ENCODE measurements at places on chromosomes 3 and 15.

- DNase-seq: no peak
Observed at GRCh38 chr3:126435456-126436315, 40.0 kb downstream of the ZXDC start.

- no peak for DNase-seq
Observed at GRCh38 chr3:134850761-134851160, 55.7 kb downstream of the EPHB1 start.

- DNase-seq: no peak
Observed at GRCh38 chr3:31543375-31543774, 10.7 kb downstream of the STT3B start.

- DNase-seq: no peak
Observed at GRCh38 chr3:104526901-104527401, 839.8 kb upstream of the ALCAM start.

DNA sequence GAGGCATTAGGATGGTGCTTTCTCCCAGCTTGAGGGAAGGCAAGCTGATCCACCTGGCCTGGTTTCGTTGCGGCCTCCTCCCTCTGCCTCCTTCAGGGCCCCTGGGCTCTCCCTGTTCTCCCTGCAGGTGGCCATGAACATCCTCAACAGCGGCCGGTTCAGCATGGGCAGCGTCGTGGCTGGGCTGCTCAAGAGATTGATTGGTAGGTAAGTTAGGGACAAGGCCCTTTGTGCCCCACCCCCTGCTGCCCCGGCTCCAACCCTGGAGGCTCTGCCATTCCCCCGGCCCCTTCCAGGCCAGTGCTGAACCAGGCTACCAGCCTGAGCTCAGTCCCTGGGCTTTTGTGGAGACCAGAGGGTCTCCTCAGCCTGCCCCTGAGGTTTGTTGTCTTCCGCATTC is 23.0 kb downstream of the ACAD9 start:
- DNase-seq: no peak

- no peak for DNase-seq
Observed at GRCh38 chr3:22971497-22971896, 231.6 kb upstream of the UBE2E2 start.

- DNase-seq: no peak
Observed at GRCh38 chr15:98650417-98651035, 2.2 kb downstream of the IGF1R start.

DNA sequence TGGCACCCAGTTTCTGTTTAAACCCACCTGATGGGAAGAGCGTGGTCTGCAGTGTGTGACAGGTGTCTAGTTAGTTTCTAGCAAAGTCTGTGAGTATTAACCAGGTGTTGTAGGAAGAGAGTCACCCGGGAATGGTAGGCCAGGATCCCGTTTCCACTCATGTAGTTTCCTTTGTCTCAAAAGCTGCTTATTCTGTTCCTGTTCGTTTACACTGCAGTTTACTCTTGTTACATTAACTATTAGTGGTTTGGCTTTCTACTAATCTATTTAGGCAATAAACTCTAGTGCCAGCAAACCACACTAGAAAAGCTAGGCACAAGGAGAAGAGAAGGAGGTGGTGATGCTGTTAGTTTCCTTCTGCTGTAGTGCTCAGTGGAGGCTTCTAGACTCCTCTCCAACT is 32.7 kb downstream of the WDR76 start:
- DNase-seq: no peak

- no peak for DNase-seq
Observed at GRCh38 chr3:170102431-170102830, 64.6 kb downstream of the GPR160 start.

DNA sequence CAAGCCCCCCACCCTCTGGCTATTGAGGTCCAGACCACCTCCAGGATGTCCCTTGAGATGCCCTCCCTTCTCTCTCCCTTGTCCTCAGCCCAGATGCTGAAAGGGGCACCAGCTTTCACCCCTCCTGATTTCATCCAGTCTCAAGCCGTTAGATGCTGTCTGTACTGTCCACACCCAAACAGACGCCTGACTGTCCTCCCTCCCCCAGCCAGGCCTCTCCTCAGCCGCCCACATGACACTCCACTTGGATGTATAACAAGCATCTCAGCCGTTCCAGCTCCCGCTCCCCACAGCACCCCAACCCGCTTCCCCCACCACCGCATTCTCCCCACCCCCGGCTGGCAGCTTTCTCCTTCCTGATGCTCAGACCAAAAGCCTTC is 25.0 kb upstream of the CYP11A1 start:
- DNase-seq: no peak

GRCh38 chr3:179558742-179559364 is 3.9 kb upstream of the ACTL6A start:
- peak; percentile 73 for DNase-seq

DNA sequence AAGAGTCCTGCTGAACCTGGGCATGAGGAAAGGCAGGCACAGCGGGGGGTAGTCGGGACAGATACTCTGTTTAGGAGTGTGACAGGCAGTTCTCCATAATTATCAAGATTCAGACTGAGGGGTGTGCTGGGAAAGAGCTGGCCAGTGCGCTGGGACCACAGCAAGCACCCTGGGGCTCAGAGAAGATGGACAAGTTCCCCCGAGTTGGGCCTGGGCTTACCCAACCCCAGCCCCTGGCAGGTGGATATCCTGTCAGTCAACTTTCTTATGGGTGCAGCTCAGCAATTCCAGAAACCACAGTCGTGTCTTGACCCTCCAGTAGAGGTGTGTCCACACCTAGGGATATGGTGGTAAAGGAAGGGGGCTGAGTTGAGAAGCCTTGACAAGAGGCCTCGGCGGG is 49.2 kb upstream of the PRR20G start:
- DNase-seq: no peak

DNA sequence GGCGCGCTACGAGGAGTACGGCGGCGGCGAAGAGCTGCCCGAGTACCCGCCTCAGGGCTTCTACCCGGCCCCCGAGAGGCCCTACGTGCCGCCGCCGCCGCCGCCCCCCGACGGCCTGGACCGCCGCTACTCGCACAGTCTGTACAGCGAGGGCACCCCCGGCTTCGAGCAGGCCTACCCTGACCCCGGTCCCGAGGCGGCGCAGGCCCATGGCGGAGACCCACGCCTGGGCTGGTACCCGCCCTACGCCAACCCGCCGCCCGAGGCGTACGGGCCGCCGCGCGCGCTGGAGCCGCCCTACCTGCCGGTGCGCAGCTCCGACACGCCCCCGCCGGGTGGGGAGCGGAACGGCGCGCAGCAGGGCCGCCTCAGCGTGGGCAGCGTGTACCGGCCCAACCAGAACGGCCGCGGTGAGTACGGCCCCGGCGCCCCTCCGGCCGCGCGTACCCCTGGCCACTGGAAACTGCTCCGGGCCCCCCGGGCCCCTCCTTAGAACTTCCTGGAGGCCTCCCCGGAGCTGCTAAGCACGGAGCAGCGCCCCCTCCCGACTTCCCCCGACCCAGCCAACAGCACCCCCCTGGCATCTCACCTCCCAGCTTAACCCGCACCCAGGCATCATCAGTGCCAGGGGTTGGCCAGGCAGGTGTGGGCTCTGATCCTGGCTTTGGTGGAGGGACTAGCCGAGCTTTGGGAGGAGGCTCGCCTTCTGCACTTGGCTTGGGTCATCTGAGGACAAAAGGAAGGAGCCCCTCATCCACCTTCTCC is 1.4 kb downstream of the LOXL1 start:
- DNase-seq: peak; percentile 74

GRCh38 chr3:3353153-3353552 is 173.7 kb upstream of the CRBN start:
- DNase-seq: no peak

GRCh38 chr3:141373768-141374526 is 5.6 kb downstream of the ZBTB38 start:
- no peak for DNase-seq

GRCh38 chr15:68548364-68548763 is 30.4 kb upstream of the CORO2B start:
- no peak for DNase-seq

GRCh38 chr3:128548021-128548420 is 55.0 kb upstream of the GATA2 start:
- DNase-seq: no peak

DNA sequence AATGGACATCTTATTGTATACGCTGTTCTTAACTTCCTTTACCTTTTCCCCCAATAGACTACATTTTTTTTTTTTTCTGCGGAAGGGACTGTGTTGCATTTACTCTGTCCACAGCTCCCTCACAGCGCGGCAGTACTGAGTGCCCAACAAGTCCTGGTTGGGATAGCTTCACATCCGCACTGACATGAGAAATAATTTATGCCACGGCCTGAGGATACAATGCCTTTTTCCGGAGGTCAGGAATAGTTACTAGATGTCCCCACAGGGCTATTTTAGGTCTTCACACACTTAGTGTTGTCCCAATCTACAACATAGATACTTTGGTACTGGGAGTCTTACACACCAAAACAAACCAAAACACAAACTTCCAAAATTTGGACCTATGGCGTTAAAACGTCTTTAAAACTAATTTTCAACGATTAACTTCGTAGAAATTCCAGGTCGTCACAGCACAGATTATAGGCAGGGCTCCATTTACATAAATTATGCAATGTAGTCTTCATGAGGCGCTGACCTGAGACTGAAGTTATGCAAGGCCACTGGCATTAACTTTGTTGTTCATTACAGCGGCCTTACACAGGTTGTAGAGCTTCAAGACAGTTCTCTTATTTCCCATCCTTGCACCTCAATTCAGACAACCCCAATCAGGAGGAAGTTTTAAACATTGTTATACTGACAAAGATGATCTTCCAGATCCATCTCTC is 989 bp upstream of the PPIB start:
- DNase-seq: no peak

- no peak for DNase-seq
Observed at GRCh38 chr15:77187751-77188464, 117.0 kb upstream of the TSPAN3 start.

- DNase-seq: no peak
Observed at GRCh38 chr3:94626573-94626972, 563.7 kb downstream of the NSUN3 start.

DNA sequence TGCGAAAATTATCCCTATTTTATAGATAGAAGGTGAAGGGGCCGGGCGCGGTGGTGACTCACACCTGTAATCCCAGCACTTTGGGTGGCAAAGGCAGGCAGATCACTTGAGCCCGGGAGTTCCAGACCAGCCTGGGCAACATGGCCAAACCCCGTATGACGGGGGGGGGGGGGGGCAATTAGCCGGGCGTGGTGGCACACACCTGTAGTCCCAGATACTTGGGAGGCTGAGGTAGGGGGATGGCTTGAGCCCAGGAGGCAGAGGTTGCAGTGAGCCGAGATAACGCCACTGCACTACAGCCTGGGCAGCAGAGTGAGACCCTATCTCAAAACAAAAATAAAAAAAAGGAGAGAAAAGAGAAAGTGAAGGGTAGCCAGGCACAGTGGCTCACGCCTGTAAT is 1.4 kb downstream of the AAGAB start:
- DNase-seq: no peak

DNA sequence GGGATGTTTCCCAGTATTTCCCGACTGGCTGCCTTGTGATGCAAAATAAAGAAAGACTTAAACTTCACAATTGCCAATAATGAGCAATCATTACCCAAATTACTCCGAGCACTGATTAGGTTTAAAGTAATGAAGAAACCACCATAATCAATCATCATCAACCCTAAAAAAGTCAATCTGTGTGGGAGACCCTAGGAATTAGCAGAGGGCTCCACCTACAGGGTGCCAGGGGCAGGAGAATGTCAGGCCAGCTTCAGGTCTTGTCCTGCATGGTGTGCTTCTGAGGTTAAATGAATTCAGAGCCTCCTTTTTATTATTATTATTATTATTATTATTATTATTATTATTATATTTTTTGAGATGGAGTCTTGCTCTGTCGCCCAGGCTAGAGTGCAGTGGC is 478.0 kb upstream of the ARRDC4 start:
- peak; percentile 45 for DNase-seq

GRCh38 chr3:103657756-103658155 is 1222.9 kb downstream of the ZPLD1 start:
- no peak for DNase-seq

DNA sequence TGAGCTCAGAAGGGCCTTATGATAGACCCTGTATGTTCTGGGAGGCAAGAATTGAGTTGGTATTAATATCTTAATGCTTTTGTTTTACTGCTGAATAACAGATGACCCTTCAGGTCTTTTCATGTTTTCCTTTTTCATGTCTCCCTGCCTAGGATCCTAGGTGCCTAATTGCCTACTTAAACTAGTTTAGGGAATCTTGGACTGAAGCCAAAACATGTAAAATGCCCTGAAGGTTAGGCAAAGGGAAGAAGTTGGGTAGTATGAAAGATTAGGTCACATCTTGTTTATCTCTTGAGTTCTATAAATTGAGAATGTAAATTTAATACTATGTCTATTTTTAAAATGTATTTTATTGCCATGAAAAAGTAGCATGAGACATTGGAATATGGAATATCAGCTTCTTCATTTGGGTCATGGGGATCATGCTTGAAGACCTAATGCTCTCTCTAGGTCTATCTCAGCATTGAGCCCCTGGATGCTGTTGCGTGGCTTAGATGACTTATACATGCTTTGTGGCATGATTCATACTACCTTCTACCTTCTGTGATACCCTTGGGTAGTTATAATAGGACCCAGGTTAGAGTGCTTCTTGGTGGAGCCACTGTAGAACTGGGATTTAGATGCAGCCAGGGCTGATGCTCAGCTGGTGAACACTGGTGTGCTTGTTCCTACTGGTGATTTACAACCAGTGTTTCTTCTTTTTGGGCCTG is 26.4 kb downstream of the RBM6 start:
- DNase-seq: no peak

GRCh38 chr15:100914876-100915275 is 4.3 kb upstream of the LRRK1 start:
- DNase-seq: no peak

DNA sequence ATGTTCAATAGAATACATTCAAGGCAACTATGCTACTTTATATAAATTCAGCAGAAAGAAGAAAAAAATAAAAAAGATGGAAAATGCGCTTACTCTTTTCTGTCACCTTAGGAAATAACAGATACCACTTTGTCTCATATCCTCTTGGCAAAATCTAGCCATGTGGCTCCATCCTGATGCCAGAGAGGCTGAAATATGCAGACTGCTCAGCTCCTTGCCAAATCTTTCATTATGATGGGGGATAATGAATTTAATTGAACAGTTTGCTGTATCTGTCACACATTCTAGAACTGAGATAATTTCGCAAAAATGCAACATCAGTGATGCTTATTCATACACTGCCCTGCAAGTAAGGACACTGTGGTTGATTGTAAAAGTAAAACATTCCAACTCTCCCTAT is 1081.5 kb downstream of the PLOD2 start:
- no peak for DNase-seq

GRCh38 chr3:190120269-190121060 is at the start of gene P3H2:
P3H2 (minus strand) TSS chr3:190120897; CDS start chr3:190120731, 166 bp downstream.
- DNase-seq: peak; percentile 84
